HCT116 (cell line): ENCODE measurements at places on chromosomes 3 and 15. TPM values are rescaled to one million over a fixed set of nuclear protein-coding genes. Genes with fewer than 3 reads are reported as not detected.

DNA sequence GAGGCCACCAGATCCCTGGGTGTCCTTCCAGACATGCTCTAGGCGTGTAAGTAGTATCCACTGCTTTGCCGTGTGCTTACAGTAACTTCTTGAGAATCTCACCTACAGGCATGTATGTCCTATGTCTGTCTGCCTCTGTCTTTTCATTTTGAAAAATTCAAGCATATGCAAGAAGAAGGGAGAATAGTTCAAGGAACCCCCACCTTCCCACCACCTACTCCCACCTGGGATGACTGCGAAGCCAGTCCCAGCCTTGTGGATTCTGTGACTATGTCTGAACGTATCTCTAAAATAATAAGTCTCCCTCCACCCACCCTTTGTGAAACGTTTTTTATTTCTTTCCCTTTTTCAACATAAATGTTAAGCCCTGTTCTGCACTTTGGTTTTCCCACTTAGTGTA, 15.0 kb downstream of the CHST13 start:
- no peak for DNase-seq
- H3K27ac ChIP-seq, result no peak overlapping the region
- H3K27me3 ChIP-seq, result peaks cover 25% of the 10 kb centered on the region
- no peak overlapping the region for H3K4me3 ChIP-seq
- no peaks in the 10 kb centered on the region for H3K36me3 ChIP-seq
- H3K4me1 ChIP-seq, result peaks cover 15% of the 10 kb centered on the region

DNA sequence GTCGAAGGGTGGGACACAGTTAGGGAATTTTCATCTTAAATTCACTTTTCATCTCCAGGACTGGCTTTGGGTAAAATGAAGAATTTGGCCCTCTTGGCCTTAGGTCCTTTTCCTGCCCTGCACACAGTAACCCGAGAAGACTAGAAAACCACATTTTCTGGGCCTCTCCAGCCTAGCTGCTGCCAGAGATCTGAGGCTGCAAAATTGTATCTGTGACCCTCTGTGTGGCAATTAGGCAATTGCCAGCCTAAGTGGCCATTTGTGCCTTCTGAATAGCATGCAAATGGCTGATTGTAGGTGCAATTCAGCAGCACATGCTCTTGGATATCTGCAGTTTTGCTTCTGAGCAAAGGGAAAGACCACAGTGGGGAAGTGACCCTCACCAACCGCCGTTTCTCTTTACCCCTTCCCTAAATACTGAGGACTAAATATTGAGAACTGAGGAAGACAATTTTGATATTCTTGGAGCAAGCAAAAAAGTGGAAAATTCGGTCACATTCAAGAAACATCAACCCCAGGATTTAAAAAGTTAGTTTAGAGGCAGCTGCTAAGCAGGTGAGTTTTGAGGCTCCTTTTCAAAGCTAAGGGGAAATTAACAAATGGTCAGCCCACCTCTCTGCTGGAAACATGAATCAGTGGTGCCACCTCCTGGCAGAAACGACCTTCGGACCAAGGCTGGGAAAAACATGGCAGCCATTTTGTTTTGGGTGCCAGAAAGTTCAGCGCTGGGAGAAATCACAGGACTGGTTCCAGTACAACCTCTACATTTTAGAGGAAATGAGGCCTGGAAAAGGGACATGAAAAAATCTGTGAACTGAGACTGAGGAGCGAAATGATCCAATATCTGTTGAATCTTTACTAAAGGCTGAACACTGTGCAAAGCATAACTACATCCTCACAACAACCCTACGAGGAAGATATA, 56.6 kb upstream of the PRTG start:
- no peaks in the 10 kb centered on the region for H3K36me3 ChIP-seq
- no peaks in the 10 kb centered on the region for H3K4me1 ChIP-seq
- no peak overlapping the region for H3K4me3 ChIP-seq
- DNase-seq, result peak; percentile 32

GRCh38 chr3:38150780-38151528, 12.5 kb downstream of the MYD88 start:
- H3K4me3 ChIP-seq, result no peak overlapping the region
- H3K4me1 ChIP-seq, result peaks cover 27% of the 10 kb centered on the region
- no peak overlapping the region for H3K27ac ChIP-seq
- H3K36me3 ChIP-seq, result no peaks in the 10 kb centered on the region
- H3K27me3 ChIP-seq, result no peaks in the 10 kb centered on the region
- DNase-seq, result no peak

- H3K4me3 ChIP-seq, result no peak overlapping the region
- DNase-seq, result no peak
- H3K27ac ChIP-seq, result no peak overlapping the region
- no peaks in the 10 kb centered on the region for H3K27me3 ChIP-seq
- no peaks in the 10 kb centered on the region for H3K4me1 ChIP-seq
- H3K36me3 ChIP-seq, result no peaks in the 10 kb centered on the region
Observed at GRCh38 chr3:88044411-88044810, 14.4 kb downstream of the CGGBP1 start.

DNA sequence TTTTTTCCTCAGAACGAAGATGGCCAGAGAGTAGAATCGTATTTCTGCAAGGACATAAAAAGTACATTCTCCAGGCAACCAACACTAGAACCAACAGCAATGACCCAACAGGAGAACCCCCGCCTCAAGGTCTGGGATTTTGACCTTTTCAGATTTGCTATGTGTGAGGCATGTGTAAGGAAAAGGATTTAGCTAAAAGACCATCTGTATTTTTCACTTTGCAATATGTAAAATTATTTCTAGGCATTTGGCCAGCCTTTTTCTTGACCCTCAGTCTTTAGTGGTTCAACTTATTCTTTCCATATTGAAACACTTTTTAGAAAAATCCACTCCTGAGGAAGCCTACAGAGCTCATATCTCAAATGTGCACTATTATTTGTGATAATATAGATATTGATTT, 219.2 kb upstream of the GOLGA6L4 start:
- H3K4me1 ChIP-seq, result no peaks in the 10 kb centered on the region
- DNase-seq, result no peak
- H3K27ac ChIP-seq, result no peak overlapping the region
- no peak overlapping the region for H3K4me3 ChIP-seq

DNA sequence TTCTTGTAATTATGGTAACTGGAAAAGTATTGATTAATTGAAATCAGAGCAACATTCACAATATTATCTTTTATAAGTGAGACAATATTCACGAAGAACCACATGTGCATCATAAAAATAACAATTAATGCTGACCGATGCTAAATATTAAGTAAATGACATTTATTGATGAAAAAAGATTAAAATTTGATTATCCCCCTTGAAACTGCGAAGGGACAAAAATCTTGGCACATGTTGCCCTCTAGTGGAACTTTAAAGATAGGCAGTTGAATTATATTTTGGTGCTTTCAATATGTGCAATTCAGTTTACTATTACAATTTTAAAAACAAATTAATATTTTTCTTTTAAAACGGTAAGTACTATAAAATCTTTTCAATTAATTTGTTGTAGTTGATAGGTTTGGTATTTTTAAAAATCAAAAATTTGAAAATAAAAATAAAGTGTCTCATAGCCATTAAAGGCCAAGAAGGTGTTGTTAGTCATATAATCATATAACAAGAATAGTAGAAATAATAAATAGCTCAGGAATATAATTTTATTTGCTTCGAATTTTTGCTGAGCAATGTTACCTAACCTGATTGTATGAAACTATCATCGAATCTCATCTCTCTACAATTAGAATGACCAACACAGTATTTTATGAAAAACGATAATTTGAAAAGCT, 270.2 kb downstream of the ROBO1 start:
- H3K4me3 ChIP-seq, result no peak overlapping the region
- H3K4me1 ChIP-seq, result no peaks in the 10 kb centered on the region
- no peak overlapping the region for H3K27ac ChIP-seq

- DNase-seq, result no peak
- no peaks in the 10 kb centered on the region for H3K27me3 ChIP-seq
- no peaks in the 10 kb centered on the region for H3K36me3 ChIP-seq
- no peak overlapping the region for H3K4me3 ChIP-seq
- no peak overlapping the region for H3K27ac ChIP-seq
Observed at GRCh38 chr3:171387062-171387461, 73.1 kb downstream of the TNIK start.

GRCh38 chr3:81592101-81592500, 169.3 kb downstream of the GBE1 start:
- H3K4me1 ChIP-seq, result no peaks in the 10 kb centered on the region
- no peak overlapping the region for H3K27ac ChIP-seq
- no peaks in the 10 kb centered on the region for H3K27me3 ChIP-seq
- no peak for DNase-seq

GRCh38 chr3:159887911-159888310, 100.7 kb upstream of the IL12A start:
- no peak for DNase-seq
- no peak overlapping the region for H3K27ac ChIP-seq
- H3K4me3 ChIP-seq, result no peak overlapping the region
- H3K27me3 ChIP-seq, result no peaks in the 10 kb centered on the region
- no peaks in the 10 kb centered on the region for H3K36me3 ChIP-seq

DNA sequence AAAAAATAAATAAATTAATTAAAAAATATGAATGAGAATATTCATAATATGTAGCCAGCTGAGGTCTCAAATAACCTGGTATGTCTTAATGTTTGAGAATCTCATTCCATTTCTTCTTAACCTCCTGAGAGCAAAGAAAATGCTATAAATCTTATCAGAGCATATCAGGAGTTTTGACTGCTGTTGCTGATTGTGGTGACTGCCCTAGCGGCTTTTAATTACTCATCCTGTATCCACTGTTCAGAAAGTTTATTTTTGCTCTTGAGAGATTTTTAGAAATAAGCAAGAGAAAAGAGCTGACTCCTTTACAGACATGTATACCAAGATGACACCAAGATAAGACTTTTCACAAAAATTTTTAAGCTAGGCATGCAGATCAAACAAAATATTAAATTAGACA, 454.8 kb upstream of the CBLB start:
- H3K27me3 ChIP-seq, result no peaks in the 10 kb centered on the region
- no peaks in the 10 kb centered on the region for H3K36me3 ChIP-seq
- no peak overlapping the region for H3K4me3 ChIP-seq
- no peak for DNase-seq

GRCh38 chr15:46703020-46703861, 1014.1 kb upstream of the SEMA6D start:
- H3K27me3 ChIP-seq, result no peaks in the 10 kb centered on the region
- H3K4me3 ChIP-seq, result no peak overlapping the region
- H3K27ac ChIP-seq, result no peak overlapping the region
- H3K36me3 ChIP-seq, result no peaks in the 10 kb centered on the region

GRCh38 chr3:99856437-99857220, 39.0 kb downstream of the CMSS1 start:
- no peaks in the 10 kb centered on the region for H3K4me1 ChIP-seq
- DNase-seq, result no peak
- H3K36me3 ChIP-seq, result no peaks in the 10 kb centered on the region
- no peak overlapping the region for H3K4me3 ChIP-seq
- no peak overlapping the region for H3K27ac ChIP-seq
- no peaks in the 10 kb centered on the region for H3K27me3 ChIP-seq

GRCh38 chr3:85592256-85592655, 633.5 kb downstream of the CADM2 start:
- H3K27me3 ChIP-seq, result no peaks in the 10 kb centered on the region
- H3K27ac ChIP-seq, result no peak overlapping the region
- no peaks in the 10 kb centered on the region for H3K36me3 ChIP-seq
- DNase-seq, result no peak
- no peak overlapping the region for H3K4me3 ChIP-seq
- no peaks in the 10 kb centered on the region for H3K4me1 ChIP-seq

GRCh38 chr3:72247126-72247525, 462.2 kb upstream of the PROK2 start:
- H3K4me1 ChIP-seq, result no peaks in the 10 kb centered on the region
- no peak for DNase-seq

- H3K4me3 ChIP-seq, result no peak overlapping the region
- peaks cover 1% of the 10 kb centered on the region for H3K4me1 ChIP-seq
- no peaks in the 10 kb centered on the region for H3K27me3 ChIP-seq
- DNase-seq, result no peak
- H3K36me3 ChIP-seq, result no peaks in the 10 kb centered on the region
- H3K27ac ChIP-seq, result no peak overlapping the region
Observed at GRCh38 chr3:197366301-197367044, 68.1 kb upstream of the DLG1 start.

- H3K4me3 ChIP-seq, result no peak overlapping the region
- H3K36me3 ChIP-seq, result no peaks in the 10 kb centered on the region
- H3K27me3 ChIP-seq, result no peaks in the 10 kb centered on the region
- no peaks in the 10 kb centered on the region for H3K4me1 ChIP-seq
- no peak overlapping the region for H3K27ac ChIP-seq
Observed at GRCh38 chr3:192082730-192083660, 622.0 kb downstream of the PYDC2 start.

DNA sequence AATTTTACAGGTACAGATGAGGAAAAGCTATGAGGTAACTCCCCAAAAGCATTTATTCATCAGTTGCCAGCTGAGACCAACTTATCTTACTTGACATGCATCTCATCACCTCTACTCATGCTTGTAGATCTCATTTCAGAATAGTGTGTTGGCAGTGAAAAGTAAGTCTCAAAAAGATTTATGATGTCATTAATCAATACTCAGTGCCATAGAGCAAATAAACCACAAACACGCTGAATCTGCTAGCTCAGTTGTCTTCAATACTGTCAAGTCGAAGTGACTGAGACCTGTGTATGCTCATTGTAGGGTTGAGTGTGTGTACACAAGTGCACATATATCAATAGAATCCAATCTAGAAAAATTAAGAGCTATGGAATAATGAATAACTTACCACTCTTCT, 413.5 kb downstream of the CNTN3 start:
- no peaks in the 10 kb centered on the region for H3K27me3 ChIP-seq

DNA sequence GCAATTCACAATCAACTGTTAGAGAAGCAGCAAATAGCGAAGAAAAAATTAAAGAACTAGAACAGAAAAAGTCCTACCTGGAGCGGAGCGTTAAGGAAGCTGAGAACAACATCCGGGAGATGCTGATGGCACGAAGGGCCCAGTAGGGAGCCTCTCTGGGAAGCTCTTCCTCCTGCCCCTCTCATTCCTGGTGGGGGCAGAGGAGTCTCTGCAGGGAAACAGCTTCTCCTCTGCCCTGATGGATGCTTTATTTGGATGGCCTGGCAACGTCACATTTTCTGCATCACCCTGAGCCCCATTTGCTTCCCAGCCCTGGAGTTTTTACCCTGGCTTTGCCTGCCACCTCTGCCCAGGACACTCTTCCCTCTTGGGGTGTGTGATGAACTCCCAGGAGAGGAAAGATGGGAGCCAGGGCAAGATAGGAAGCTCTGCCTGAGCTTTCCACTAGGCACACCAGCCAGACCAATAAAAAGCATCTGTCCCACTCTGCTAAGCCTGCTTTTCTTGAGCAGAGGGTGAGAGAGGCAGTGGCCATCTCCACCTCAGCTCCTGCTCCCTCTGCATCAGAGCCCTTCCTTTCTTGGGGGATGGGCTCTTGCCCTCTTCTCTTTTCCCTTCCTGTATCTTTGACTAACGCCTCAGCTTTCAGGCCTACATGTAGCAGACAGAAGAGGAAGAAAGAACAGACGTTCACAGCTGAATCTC, 39.4 kb downstream of the PPARG start:
- no peaks in the 10 kb centered on the region for H3K27me3 ChIP-seq
- no peak overlapping the region for H3K4me3 ChIP-seq
- no peak overlapping the region for H3K27ac ChIP-seq

- no peak overlapping the region for H3K27ac ChIP-seq
- no peak overlapping the region for H3K4me3 ChIP-seq
- H3K27me3 ChIP-seq, result no peaks in the 10 kb centered on the region
- no peaks in the 10 kb centered on the region for H3K4me1 ChIP-seq
- H3K36me3 ChIP-seq, result no peaks in the 10 kb centered on the region
Observed at GRCh38 chr15:100297812-100298211, 44.0 kb downstream of the ADAMTS17 start.

CCR3 gene
- total RNA-seq, result not detected

FAM3D gene
- total RNA-seq, result 0.32 TPM

RTP3 gene
- not detected for total RNA-seq

CLDN16 gene
- not detected for total RNA-seq

GCSAM gene
- not detected for total RNA-seq

SCAMP5 gene
- 6.2 TPM for total RNA-seq

SNTN gene
- not detected for total RNA-seq

LRRC31 gene
- total RNA-seq, result not detected

MAP6D1 gene
- total RNA-seq, result 5.3 TPM

TMIE gene
- total RNA-seq, result 0.74 TPM

FGF12 gene
- total RNA-seq, result 0.07 TPM

ASB14 gene
- not detected for total RNA-seq
